CD4-positive, alpha-beta T cell treated with Interleukin-12 subunit alpha and Interleukin-12 subunit beta, for 1 hour (primary cell): ENCODE measurements at places on chromosomes 13 and 19.

DNA sequence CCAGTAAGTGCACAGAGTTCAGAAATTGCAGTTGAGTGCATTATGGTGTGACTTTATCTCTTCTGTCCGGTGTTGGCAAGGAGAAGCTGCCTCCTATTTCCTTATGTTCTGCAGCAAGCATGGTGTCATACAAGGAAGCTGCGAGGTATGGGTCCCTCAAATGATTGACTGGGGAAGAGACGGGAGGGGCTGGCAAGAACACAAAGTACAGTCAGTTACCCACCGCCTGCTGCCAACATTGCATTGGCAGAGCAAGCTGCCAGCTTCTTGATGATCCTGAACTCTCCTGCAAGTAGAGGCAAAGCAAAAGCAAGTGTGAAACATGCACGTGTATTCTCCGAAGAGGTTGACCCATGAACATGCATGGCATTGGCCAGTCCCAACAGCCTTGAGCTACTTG is 1013.6 kb downstream of the UQCRFS1 start:
- DNase-seq, result no peak

DNA sequence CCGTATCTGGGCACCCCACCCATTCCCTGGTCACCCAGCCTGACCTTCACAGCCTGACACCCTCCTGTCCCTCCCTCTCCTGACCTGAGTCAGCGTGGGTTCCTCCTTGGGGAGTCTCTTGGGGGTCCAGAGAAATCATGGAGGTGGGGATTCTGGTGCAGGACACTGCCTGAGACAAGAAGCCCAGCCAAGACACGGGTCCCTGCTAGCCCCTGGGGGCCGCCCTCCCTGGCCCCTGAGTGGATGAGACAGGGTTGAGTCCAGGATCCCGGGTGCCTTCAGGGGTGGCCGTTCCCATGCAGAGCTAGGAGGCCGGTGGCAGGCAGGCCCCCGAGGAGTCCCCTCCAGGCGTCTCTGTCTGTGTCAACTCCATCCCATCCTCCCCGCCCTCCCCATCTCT is 1.6 kb downstream of the MAP2K7 start:
- DNase-seq, result no peak

DNA sequence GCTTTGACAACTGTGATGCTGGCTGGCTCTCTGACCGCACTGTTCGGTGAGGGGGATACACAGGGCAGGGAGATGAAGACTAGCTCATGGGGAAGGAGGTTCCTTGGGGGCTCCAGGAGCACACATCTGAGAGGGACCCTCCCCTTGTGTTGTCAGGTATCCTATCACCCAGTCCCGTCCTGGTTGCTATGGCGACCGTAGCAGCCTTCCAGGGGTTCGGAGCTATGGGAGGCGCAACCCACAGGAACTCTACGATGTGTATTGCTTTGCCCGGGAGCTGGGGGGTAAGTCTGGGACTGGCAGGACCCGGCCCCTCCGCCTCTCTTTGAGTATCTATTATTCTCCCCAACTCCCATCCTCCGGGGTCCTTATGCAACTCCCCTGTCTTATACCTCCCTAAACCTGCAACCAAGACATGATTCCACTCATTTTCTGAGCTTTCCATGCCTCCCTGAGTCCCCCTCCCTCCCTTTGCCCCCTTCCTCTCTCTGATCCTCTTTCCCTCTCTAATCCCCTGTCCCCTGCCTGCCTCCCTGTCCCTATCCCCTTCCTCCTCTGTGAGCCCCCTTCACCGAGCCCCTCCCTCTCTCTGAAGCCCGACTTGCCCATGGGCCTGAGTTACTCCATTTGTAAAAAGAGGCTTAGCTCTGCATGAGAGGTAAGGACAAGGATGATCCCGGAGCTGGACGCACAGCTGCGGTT is 12.5 kb downstream of the NCAN start:
- no peak for DNase-seq

- no peak for DNase-seq
Measured at GRCh38 chr13:50466456-50466855, 377.0 kb downstream of the DLEU7 start.

DNA sequence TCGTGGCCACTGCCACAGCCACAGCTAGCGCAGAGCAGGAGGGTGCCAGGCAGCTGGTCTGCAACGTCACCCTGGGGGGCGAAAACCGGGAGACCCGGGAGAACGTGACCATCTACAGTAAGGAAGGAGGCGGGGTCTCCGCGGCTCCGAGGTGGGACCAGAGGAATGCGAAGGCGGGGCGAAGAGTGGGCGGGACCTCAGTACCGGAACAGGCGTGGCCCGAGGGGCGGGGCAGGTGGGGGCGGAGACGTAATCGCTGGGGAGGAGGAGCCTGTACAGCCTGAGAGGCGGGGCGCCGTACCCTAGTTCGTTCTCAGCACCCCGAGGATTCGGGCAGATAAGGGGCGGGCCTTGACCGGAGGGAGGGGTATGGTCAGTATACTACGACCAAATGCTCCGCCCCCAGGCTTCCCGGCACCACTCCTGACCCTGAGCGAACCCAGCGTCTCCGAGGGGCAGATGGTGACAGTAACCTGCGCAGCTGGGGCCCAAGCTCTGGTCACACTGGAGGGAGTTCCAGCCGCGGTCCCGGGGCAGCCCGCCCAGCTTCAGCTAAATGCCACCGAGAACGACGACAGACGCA is 2.5 kb downstream of the ICAM5 start:
- peak; percentile 77 for DNase-seq

DNA sequence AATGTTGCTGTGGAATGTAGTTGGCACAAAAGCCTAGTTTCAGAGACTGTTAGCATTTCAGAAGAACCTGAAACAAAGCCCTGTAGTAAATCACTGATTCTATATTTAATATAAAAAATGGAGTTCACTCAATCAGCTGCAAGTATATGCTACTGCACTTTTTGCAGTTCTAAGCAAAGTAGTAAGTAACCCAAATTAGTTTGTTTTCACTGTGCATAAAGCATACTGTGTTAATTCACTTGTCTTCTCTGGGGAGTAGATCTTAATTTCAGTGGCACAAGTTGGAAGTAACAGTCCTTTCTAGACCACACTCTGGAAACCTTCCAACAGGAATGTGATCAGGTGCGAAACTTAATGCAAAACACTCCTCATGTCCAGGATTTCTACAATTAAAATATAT is 139.3 kb downstream of the DACH1 start:
- DNase-seq, result no peak

- DNase-seq, result no peak
Measured at GRCh38 chr19:9171393-9171991, 7.3 kb upstream of the OR7D2 start.

DNA sequence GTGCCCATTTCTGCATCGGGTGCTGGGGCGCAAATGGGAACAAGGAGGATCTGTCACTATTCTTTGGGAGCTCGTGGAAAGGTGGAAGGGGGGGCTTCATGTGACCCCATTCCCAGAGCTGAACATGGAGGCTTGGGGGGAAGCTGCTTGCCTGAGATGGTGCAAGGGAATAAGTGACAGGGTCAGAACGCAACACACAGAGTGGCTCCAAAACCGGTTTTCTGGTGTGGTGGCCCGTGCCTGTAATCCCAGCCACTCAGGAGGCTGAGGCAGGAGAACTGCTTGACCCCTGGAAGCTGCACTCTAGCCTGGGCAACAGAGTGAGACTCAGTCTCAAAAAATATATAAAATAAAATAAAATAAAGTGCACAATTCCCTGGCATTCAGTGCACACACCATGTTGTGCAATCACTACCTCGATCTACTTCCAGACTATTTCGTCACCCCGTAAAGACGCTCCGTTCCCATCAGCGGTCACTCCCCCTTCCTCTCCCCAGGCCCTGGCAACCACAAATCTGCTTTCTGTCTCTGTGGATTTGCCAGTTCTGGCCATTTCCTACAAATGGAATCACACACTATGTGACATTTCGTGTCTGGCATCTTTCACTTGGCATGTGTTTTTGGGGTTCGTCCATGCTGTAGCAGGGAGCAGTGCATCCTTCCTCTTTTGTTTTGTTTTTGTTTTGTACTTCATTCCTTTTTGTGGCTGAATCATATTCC is 18.2 kb upstream of the COMP start:
- DNase-seq, result no peak

- DNase-seq, result no peak
Measured at GRCh38 chr13:60944863-60945262, 470.8 kb downstream of the PCDH20 start.

GRCh38 chr13:52810011-52810410 is 38.4 kb downstream of the PCDH8 start:
- no peak for DNase-seq

- DNase-seq, result no peak
Measured at GRCh38 chr13:108859197-108860012, 230.0 kb downstream of the MYO16 start.

DNA sequence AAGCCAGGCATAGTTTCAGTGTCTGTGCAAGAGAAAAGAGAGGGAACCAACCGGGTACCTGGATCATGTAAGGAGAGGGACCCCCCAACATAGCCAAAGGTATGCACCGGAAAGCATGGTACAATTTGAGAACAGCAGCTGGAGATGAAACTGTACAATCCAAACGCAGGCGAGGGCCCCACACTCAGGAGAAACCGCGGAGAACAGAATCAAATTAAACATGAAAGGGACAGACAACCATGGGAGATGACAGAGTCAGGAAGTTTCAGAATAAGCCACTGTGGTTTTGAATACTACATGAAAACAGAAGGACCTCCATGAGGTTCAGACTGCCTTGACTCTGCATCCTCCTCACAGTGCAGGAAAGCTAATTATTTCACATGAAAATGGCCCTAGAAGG is 62.9 kb upstream of the SPATA13 start:
- no peak for DNase-seq

DNA sequence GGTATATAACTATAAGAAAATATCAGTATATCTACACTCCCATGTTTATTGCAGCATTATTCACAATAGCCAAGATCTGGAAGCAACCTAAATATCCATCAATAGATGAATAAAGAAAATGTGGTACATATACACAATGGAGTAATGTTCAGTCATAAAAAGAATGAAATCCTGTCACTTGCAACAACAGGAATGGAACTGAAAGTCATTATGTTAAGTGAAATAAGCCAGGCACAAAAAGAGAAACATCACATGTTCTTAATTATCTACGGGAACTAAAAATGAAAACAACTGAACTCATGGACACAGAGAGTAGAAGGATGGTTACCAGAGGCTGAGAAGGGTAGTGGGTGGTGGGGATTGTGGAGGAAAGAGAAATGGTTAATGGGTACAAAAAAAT is 665.2 kb downstream of the TBC1D4 start:
- no peak for DNase-seq

DNA sequence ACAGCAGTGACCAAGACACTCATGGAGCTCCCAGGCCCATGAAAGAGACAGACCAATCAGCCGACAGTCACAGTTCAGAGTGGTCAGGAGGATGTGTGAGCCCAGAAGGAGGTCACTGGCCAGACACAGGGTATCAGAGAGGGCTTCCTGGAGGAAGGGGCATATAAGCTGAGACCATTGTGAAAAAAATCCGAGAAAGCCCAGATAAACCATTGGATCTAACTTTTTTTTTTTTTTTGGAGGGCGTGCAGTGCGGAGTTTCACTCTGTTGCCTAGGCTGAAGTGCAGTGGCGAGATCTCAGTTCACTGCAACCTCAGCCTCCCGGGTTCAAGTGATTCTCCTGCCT is 4.2 kb downstream of the ITPKC start:
- DNase-seq, result no peak

DNA sequence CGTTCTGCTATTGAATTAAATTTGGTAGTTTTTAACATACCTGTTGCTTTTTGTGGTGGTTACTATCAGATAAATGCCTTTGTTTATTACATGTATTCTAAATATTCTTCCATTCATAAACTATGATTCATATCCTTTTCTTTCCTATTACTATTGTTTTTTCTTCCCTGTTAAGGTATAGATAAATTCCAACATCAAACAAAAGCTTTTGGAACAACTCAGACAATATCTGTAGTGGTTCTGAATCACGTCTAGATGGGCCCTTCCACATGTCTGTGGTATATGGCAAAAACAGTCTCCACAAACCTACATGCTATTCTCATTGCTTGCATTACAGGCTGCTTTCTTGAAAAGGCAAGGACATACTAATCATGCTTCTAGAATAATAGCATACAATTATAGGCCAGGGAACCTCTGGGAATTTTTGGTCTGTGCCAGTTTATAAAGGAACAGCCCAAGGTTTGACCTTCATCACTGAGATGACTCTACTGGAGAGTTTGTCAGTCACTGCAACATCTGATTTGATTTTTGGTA is 6.4 kb downstream of the LRCH1 start:
- no peak for DNase-seq

- no peak for DNase-seq
Measured at GRCh38 chr13:50123002-50123401, 107.8 kb downstream of the KCNRG start.
